ENCODE measurements at places on chromosomes 3 and 15.

GRCh38 chr3:53545310-53545995, 51.0 kb downstream of the CACNA1D start:
- DNase-seq = peak; percentile 5

GRCh38 chr15:91165850-91166249, 65.8 kb downstream of the SV2B start:
- DNase-seq = no peak

- DNase-seq = no peak
Measured at GRCh38 chr3:128735287-128735686, 9.3 kb downstream of the RAB7A start.

DNA sequence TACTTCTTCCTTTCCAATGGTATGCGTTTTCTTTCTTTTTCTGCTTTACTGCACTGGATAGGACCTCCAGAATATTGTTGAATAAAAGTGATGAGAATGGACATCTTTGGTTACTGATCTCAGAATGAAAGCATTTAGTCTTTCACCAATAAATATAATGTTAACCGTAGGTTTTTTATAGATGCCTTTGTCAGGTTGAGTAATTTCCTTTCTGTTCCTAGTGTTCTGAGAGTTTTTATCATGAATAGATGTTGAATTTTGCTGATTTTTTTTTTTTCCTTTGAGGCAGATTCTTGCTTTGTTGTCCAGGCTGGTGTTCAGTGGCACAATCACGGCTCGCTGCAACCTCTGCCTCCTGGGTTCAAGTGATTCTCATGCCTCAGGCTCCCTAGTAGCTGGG, 158.4 kb downstream of the KLHL25 start:
- no peak for DNase-seq

DNA sequence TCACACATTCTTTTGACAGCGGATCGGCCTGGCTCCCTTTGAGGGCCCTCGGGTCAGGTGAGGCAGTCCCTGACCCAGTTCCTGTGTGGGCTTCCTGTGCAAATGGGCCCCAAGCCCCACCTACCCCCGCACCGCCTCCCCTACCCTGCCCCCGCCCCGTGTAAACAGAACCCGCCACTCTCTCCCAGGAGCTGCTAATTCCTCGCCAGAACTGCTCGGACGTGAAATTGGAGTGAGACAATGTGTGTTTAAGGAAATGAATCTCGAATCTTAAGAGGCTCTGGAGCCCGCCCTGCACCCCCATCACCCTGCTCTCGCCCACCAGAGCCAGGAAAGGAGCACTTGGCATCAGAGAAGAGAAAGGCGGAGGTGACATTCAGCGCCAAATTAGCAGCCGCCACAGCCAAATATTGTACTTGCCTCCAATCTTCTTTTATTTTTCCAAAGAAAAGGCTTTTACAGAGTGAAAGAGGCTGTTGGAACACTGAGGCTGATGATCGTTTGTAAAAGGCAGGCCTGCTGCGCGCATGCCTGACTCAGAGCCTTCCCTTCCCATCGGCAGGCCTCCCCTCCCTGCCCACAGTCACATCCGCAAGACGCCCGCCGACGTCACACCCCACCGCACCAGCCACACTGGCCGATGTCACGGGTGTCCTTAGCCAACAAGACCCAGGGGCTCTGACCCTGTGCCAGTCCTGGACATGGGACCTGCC, 53.1 kb downstream of the CACNA2D2 start:
- peak; percentile 9 for DNase-seq

DNA sequence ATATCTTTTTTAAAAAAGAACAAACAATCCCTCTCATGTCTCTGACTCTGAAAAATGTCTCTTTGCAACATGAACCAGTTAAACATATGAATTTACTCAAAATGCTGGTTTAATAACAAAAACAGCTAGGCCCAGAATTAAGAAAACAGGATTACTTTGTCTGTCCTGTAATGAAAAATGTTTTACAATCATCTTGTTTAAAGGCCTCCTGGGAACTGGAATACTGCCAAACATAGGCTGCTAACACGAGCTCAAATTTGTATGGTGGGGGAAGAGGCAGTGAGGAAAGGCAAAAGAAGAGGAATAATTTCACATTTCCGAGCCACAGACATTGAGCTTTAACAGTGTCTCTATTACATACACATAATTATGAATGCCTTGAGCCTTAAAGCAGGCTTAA, 61.7 kb upstream of the PPIB start:
- DNase-seq = peak; percentile 66

DNA sequence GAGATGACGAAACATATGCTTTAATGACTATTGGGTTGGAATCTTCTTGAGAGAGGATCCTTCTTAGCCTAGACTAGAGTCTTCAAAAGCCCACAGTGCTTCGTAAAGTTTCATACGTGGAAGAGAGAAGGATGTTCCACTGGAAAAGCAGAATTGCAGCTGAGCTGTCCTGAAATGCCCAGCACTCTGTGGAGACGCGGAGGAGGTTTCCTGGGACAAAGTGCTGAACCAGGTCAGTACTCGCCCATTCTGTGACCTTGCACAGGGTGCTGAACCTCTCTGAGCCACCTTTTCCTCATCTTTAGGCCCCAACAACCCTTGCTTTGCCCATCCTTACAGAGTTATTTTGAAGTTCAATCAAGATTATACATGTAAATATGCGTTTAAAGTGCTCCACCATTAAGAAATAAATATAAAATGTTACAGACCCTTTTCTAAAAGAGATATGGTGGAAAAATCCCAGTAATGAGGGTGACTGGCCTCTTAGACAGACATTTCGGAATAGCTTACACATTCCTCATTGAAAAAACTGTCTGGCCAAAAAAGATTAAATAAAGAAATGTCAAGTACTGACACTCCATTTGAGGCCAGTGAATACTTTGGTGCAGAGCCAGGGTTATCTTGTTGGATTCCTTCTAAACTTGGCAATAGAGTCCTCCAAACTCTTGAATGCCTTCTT, 4.2 kb upstream of the MAGEF1 start:
- DNase-seq = peak; percentile 81

GRCh38 chr15:65334586-65335231, 30.2 kb downstream of the RNU5B-1 start:
- no peak for DNase-seq

GRCh38 chr3:48345946-48346572, 12.6 kb upstream of the SPINK8 start:
- no peak for DNase-seq

- no peak for DNase-seq
Measured at GRCh38 chr15:92158426-92158825, 235.3 kb upstream of the ST8SIA2 start.

GRCh38 chr3:30520699-30521098, 85.7 kb upstream of the TGFBR2 start:
- DNase-seq = no peak

GRCh38 chr3:150931745-150932144, 26.5 kb upstream of the MINDY4B start:
- DNase-seq = no peak

- DNase-seq = no peak
Measured at GRCh38 chr3:114697401-114697800, 403.6 kb downstream of the TIGIT start.

GRCh38 chr3:15860014-15860934, 62.5 kb upstream of the ANKRD28 start:
- peak; percentile 40 for DNase-seq

DNA sequence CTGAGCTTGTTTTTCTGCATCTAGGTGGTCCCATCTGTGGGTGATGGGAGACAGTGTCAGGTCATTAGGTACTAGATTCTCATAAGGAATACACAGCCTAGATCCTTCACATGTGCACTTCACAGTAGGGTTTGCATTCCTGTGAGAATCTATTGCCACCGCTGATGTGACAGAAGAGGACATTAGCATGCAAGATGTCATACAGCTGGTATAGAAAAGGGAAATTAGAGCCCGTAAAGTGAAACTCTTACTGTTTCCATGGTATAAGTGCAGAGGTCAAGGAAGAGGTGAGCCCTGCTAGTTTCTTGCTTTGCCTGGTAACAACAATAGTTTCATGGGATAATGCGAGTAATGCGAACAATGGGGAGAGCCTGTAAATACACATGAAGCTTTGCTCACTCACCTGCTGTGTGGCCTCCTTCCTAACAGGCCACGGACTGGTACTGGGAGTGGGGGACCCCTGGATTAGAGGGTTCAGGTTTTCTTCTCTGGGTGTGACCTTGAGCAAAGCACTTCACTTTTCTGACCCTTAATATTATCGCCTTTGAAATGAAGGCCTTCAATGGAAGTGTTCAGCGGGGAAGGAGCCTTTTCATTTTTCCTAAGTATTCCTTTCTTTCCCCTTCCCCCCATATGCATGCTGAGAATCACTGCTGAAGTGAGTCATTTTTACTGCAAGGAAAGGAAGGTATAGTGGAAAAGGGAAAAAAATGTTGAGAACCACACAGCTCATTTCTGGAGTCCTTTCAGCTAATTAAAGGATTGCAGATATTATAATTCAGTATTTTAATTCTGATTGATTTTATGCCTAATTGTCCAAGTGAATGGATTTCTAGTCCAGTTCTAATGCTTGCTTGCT, 286.4 kb downstream of the UBE2E2 start:
- peak; percentile 49 for DNase-seq

GRCh38 chr3:134437211-134437752, 48.5 kb downstream of the ANAPC13 start:
- no peak for DNase-seq

DNA sequence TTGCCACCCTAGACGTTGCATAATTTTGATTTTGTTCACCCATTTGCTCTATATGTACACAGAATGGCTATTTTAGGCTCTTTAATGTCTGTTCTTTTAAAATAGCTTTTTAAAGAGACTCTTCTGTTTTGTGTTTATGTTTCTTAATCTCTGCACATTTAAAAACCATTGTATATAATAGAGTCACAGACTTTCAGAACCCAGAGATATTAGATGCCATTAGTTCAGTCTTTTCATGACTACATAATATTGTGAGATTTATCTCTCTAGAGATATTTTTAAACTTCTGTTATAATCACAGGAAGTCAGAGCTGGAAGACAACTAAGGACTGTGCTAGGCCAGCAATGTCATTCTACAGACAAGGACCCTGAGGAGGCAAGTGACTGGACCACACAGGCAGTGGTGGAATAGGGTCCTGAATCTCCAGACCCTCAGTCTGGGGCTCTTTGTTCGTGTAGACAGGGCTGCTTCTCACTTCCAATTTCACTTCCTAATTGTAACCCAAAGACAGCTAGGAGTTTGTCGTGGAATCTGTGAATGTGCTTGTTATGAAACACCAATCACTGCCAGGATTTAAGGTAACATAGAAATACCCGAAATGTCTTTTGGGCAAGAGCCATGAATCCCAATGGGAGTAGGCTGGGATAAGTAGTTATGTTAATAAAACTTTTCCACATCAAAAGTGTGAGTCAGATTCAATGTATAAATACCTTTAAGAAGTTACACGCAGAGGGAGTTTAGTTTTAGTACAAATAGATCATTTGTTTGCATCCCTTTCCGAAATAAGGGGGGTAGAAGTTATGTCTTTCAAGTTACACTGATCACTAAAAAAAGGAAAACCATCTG, 165.2 kb upstream of the ROPN1 start:
- DNase-seq = peak; percentile 24

All from fibroblast of skin of abdomen (primary cell).